Stimulated activated CD8-positive, alpha-beta memory T cell treated with anti-CD3 and anti-CD28 coated beads, Interleukin-4, amount 100 ng/mL, for 1 hour (primary cell): ENCODE measurements at places on chromosomes 7 and 10.

- DNase-seq = no peak
These were observed 360.0 kb upstream of the AOAH start for GRCh38 chr7:37084303-37084702.

DNA sequence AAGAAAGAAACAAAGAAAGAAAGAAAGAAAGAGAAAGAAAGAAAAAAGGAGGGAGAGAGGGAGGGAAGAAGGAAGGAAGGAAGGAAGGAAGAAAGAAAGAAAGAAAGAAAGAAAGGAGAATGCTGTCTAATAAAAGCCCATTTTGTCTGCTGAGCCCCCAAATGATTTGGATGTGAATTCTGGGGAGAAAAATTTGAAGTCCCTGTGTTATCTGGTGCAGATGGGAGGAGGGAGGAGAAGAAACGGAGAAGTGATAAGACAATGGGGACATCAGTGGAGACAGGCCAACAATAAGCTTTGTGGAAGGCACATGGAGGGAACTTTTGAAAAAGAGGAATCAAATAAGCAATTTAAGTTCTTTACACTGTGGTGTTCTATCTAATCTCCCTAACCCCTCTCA is 24.6 kb upstream of the TMEM273 start:
- no peak for DNase-seq

DNA sequence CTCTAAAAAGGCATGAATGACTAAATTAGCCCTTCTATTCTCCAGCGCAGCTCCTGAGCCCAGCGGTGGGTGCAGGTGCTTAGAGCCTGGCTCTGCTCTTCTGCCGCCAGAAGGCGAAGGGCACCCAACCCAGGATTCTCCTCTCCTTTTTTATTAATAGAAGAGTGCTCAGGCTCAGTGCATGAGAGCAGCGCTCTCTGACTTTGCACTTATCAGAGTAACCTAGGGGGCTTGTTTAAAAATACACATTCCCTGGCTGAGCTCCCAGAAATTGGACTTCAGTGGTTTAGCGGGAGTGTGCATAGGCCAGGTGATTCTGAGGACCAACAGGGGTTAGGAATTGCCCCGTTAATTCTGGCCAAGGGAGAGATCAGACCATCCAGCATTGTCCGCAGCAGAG is 1.7 kb upstream of the PFKP start:
- DNase-seq = no peak

- no peak for DNase-seq
These were observed 145.9 kb upstream of the EGR2 start for GRCh38 chr10:62961951-62962523.

- DNase-seq = no peak
These were observed 138.5 kb downstream of the CPED1 start for GRCh38 chr7:121126801-121127534.

GRCh38 chr7:129118976-129119375 is 25.5 kb upstream of the TSPAN33 start:
- no peak for DNase-seq

- no peak for DNase-seq
These were observed 351.0 kb downstream of the TCERG1L start for GRCh38 chr10:130960531-130960930.

DNA sequence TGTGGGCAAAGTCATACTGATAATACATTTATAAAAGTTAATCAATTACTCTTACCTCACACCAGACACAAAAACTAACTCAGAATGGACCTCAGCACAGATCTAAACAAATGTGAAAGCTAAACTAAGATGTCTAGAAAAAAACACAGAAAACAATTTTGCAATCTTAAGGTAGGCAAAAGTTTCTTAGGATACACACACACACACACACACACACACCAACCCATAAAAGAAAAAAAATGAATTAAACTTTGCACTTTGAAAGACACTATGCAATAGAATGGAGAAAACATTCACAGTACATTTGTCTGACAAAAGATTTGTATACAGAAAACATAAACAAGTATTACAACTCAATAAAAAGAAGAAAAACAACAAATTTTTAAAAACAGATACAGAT is 70.8 kb upstream of the ZNRF2 start:
- DNase-seq = no peak

DNA sequence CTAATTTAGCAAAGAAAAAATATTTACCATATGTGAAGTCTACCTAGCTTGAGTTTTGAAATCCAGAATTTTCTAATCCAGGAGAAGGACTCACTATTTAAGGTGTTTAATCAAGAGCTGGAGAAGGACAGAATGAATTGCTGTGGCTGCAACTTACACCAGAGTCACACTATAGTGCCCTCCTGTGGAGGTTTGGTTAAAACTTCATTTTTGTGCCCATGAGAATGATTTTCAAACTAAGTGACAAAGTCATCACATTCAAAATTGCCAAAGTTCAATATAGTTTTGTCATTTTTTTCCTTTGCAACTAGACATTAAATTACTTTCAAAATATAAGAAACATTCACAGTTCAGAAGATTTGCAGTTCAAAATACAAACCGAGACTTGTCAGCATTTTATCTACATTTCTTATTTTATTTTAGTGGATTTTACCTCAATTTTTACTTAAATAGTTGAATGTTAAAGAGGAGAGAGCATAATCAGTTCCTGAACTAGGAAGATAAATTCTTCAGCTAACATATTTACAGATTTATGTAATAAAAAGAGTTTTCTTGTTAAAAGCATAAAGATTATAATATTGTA is 70.7 kb downstream of the CABCOCO1 start:
- no peak for DNase-seq

- DNase-seq = no peak
These were observed 132.1 kb upstream of the ZMIZ1 start for GRCh38 chr10:78936412-78937342.

DNA sequence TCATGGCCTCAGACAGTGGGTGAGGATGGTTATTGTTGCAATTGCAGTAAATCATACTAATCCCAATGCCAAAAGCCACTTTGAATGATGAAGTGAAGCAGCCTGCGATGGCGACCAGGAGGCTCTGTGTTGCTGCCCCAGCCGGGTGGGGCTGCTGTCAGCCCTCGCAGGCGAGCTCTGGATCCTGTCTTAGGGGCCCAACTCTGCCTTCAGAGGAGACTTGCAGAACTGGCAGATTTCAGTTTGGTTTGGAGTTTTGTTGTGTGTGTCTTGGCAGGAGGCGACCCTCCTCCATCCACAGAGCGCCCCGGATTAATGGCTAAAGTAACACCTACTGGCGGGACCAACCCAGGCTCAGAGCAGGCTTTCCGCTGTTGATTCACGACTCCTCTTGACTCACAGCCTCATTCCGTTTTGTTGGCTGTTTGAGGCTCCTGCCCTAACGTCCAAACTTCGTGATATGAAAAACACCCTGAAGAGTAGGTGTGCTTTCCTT is 67.9 kb upstream of the BMPER start:
- no peak for DNase-seq

GRCh38 chr10:89373916-89374711 is 3.7 kb upstream of the IFIT1B start:
- no peak for DNase-seq

DNA sequence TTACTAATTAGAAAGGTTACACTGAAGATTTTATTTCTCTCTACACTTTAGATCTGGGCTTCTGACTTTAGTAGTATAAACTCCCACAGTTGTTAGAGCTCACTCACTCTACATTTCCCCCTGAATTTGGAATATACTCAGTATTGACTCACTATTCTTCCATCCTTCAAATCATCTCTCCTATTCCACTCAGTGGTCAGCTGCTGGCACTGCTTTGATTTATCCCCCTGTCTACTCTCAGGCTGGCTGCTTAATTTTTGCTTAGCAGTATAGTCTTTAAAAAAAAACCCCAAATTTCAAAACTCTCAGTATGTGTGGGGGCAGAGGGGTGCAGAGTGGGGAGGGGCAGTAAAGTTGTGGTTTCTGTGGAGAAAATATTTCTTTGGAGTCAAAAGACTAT is 68.9 kb downstream of the CDK6 start:
- DNase-seq = no peak

GRCh38 chr10:99533496-99534449 is 1.0 kb downstream of the NKX2-3 start:
- DNase-seq = no peak

- no peak for DNase-seq
These were observed 913 bp downstream of the NPY start for GRCh38 chr7:24284699-24285506.

DNA sequence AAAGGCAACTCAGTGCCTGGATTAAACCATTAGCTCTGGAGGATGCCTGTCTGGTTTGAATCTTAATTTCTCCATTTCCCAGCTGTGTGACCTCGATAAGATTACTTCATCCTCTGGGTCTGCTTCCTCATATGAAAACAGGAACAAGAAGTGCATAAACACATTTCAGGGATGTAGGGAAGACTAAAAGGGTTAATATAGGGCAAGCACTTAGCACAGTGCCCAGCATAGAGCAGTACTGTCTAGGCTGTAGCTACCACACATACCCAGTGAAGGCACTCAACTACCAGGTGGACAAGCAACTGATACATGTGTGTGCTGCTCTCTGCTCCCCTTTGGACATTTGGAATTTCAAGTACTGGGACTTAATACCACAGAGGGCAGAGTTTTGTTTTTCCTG is 85.4 kb downstream of the KCNMA1 start:
- no peak for DNase-seq

DNA sequence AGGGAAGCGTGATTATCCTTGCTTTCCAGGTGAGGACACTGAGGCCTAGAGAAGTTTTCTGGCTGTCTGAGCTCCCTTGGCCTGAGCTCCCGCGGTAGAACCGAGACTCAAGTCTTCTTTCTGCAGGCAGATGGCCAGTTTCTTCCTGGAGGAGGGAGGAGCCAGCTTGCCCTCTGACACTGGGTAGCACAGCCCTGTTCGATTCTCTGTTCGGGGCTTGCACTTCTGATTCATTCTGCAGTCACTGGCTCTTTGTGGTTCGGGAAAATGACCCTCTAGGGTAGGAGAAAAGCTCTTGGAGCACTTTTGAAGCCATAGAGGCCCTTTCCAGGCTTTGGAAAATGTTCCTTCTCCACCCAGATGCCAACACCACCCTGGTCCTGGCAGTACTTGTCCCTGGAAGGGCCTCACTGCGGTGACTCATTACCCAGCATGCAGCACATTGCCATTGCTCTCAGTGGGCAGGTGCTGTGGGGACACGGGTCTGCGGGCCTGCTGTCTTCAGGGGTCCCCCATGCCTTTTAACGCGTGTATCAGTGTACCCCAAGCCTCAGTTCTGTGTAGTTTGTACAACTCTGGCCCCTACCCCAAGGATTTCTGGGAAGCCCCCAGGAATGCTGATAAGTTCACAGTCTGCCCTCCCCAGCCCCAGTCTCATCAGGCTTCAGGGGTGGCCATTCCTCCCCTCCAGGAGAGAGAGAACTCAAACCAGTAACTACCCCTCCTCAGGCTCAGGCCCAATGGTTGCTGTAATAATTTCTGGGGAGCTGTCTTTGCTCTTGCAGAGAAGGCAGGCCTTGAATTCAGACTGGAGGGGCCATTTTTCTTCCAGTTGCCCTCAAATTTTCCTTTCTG is 11.9 kb downstream of the CHST3 start:
- no peak for DNase-seq

GRCh38 chr10:117868151-117868550 is 178.6 kb downstream of the RAB11FIP2 start:
- DNase-seq = no peak

GRCh38 chr7:41058986-41059741 is 643.7 kb downstream of the INHBA start:
- DNase-seq = no peak

DNA sequence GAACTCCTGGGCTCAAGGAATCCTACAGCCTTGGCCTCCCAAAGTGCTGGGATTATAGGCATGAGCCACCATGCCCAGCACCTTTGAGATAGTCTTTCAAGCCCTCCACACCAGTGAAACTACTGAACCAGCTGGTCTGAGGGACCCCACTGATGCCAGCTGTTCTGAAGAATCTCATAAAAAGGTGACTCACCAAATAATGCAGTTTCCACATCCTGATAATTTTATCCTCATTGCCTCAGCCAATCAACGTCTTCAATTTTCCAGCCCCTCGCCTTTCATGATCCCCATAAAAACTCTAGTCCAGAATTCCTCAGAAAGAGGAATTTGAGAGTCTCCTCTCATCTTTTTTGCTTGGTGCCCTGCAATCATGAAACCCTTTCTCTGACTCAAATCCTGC is 1691.6 kb upstream of the LRRTM3 start:
- no peak for DNase-seq

DNA sequence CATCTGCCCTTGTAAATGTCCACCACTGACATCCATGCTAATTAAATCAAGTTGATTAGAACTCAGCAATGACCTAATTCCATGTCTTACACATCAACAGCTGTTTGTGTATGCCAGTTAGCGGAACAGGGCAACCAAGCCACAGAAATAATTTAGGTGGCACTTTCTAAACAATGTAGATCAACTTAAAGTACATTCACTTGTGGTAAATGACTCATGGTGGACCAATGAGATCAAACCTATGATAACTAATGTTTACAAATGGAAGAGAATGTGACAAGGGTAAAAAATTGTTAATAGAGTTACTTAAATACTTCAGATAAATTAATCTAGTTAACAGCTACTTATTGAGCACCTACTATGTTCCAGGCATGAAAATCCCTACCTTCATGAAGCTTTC is 63.1 kb upstream of the ICA1 start:
- DNase-seq = no peak
